ENCODE measurements at places on chromosomes 4 and X.
A peak's percentile ranks its signal among the peaks of the same experiment; 100 is the strongest.

GRCh38 chrX:43540318-43540717 lies 115.8 kb upstream of the MAOA start:
- no peak for DNase-seq

DNA sequence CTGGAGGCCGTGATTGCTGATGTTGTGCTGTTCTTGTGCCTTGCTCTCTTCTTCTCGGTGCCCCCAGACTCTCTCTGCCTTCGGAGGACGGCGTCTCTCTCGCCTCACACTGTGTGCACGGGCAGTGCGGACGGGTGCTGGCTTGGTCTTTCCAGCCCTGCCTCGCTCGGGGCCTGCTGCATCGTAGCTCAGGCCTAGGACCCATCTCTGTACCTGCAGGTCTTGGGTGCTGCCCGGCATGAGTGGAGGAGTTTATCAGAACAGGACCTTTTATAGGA lies 18.2 kb downstream of the RGS12 start:
- no peak for DNase-seq

DNA sequence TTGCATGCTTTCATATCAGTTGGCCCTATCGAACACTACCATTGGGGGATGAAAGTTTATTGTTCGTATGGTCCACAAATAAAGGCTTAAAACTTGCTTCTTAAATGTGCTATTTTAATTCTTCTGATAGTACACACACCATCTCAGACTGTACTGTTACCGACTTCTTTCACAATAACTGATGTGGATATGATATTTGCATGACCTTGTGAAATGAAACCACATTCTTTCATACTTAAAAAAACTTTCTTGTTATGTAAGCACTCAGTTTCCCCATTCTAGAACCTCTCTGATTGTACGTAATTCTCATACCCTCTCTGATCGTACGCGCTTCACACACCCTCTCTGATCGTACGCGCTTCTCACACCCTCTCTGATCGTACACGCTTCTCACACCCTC lies 12.0 kb upstream of the WDR19 start:
- DNase-seq, result no peak

DNA sequence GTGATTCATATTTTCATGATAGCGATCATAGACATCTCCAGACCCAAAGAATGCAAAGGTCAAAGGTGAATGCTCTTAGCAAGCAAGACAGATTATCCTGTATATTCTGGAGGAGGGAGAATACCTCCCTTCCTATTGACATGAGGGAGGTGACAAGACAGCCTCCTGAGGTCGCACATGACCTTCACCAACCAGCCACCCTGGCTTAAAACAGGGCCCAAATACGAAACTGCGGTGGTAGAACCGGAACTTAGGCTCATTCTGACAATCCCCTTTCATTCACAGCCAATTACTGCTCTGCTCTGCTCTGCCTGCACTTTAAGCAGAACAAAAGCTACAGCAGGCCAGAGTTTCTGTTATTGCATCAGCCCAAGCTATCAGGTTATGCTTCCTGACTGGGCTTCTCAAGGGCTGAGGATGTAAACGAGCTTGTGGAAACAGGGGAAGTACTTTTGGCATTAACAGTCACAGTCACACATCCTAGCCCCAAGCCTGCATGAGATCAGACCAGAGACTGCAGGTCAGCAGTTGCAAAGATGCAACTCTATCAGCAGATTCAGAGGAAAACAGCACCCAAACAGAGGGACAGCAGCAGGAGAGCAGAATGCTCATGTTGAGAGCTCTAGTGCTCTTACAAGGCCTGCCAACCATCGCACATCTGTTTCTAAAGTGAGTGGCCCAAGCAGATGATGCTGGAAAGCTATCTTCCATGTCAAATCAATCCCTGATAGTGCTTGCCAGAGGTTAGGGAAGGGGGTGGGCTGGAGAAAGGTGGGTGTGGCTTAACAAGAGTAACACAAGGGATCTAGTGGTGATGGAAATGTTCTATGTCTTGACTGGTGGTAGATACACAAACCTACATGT lies 51.3 kb upstream of the MAP3K15 start:
- peak; percentile 72 for DNase-seq

GRCh38 chr4:53541577-53542206 lies 49.6 kb downstream of the LNX1 start:
- peak; percentile 88 for DNase-seq

GRCh38 chrX:116204932-116205331 lies 34.4 kb downstream of the AGTR2 start:
- DNase-seq, result peak; percentile 41

DNA sequence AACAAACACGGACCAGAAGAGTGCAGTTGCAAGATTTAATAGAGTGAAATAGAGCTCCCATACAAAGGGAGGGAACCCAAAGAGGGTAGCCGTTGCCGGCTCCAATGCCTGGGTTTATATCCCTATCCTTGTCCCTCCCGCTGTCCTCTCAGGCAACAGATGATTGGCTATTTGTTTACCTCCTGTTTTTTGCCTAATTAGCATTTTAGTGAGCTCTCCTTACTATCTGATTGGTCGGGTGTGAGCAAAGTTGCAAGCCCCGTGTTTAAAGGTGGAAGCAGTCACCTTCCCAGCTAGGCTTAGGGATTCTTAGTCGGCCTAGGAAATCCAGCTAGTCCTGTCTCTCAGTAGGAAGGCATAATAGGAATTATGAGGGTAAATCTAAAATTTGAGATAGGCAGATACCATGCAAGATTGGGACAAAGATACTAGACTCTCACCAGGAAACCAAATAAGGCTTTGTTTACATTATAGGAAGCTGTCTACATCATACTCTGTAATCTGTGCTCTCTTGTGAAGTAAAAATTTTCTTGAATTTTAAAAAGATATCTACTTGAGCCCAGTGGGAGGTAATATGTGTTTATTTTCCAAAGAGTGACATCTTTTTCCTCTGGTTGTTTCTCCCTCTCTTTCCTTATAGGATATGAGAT lies 65.9 kb downstream of the ATP10D start:
- no peak for DNase-seq

GRCh38 chr4:86717651-86718050 lies 123.5 kb downstream of the PTPN13 start:
- no peak for DNase-seq

GRCh38 chr4:8101213-8102075 lies 57.2 kb downstream of the ABLIM2 start:
- peak; percentile 72 for DNase-seq

GRCh38 chrX:9241427-9241826 lies 207.5 kb upstream of the FAM9B start:
- no peak for DNase-seq

GRCh38 chr4:573122-573892 lies 2.8 kb downstream of the TMEM271 start:
- no peak for DNase-seq

DNA sequence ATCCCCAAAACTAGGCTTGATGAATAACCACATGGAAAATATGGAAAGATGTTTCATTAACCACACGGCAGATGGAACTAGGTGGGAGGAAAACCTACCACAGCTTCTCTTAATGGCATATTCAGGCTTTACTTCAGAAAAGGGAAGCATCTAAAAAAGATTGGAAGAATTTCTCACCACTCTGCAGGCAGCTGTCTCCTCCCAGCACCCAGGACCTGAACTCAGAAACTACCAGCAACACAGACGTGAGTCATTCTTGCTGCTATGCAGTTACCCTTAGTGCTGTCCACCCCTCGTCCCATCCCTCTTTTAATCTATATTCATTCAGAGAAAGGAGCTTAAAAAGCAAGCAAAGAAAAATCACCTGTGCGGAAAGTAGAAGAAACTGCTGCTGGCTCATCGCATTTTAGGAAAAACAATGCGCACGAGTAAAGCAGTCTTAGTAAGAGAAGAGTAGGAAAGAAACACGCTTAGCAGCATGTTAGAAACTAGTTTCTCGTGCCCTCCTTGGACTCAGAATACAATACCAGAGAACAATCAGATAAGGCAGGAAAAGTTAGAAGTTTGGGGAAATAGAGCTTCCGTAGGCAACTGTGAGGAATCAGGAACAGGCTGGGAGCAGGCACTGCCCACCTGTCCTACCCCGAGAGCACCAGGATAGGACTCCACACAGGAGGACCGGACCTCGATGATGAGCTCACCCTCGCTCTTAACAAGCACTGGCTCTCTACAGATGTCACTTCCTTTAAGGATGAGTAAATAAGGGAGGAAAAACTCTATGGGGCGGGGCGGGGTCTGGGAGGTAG lies 48.1 kb upstream of the ENPP6 start:
- peak; percentile 38 for DNase-seq

GRCh38 chr4:11250510-11250909 lies 178.2 kb downstream of the HS3ST1 start:
- DNase-seq, result no peak

GRCh38 chr4:129358571-129358970 lies 262.6 kb downstream of the C4orf33 start:
- peak; percentile 59 for DNase-seq

DNA sequence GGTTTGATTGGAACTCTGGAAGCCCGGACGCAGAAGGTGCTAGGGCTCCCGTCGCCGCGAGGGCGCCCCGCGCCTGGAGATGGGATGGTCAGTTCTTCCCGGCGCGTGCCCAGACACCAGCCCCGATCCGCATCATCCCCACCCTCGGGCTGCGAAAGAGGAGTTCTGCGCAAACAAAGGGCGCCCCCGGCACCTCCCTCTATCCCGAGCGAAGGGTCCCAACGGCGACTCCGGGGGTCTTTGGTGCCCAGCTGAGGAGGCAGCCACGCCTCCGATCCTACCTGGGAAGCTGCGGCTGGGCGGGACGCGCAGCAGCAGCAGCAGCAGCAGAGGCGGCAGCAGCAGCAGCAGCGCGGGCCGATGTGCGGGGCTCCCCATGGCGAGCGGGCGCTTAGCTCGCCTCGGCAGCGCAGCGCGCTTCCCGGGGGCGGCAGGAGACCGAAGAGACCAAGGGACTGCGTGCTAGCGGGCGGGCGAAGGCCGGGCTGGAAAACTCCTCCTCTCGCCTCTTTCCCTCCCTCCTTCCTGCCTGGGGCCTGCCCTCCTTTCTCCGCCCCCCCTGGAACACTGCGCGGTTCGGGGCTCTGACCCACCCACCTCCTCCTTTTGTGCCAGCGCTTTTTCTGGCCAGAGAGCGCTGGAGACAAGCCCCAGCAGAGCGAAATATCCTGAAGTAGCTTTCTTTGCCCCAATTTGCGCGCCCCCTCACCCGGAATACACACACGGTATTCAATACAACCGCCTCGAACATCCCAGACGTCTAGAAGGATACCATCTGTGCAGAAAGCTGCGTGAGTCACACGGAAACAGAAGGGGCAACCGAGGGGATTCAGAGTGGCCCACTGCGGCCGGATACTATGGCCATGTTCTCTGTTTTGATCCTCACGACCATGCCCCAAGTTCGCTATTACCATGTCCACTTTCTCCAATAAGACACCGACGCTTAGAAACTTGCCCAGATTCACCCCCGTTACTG lies at the start of gene SRPX:
Gene SRPX (minus strand): TSS at position 457 of the 976 bp plus-strand sequence. CDS start 79 bp downstream, at position 378.
- peak; percentile 77 for DNase-seq

- DNase-seq, result no peak
Measured at GRCh38 chr4:104413487-104413886, 81.2 kb downstream of the CXXC4 start.

DNA sequence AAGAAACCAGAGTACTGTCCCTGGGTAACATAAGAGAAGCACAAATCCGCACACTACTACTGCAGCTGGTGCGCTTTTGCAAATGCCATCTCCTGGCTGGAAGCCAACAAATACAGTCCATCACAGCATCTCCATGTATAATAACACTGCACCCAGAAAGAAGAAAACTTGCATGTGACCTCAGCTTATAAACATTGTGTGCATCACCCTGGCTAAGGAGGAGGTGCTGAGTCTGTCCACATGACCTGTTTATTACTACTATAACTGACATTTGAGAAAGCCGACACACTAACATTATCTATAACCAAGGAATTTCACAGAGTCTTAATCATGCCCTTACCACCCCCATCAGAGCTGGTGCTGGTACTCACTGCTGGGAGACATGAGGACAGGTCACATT lies 516.8 kb downstream of the CFAP47 start:
- no peak for DNase-seq

DNA sequence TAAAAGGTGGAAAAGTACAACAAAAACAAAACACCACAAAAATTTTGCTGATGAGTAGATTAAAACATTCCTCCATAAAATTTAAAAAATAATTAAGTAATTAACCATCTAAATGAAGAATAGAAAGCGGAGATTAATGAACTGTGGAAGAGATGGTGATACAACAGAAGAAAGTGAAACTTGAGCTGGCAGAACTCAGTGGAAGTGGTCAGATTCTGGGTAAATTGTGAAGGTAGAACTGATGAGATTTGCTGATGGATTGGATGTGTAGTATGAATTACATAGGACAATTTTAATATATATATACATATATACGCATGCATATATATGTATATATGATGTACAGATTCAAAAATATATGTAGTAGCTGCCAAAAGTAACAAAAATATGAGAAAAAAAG lies 73.9 kb downstream of the AMOT start:
- DNase-seq, result no peak

DNA sequence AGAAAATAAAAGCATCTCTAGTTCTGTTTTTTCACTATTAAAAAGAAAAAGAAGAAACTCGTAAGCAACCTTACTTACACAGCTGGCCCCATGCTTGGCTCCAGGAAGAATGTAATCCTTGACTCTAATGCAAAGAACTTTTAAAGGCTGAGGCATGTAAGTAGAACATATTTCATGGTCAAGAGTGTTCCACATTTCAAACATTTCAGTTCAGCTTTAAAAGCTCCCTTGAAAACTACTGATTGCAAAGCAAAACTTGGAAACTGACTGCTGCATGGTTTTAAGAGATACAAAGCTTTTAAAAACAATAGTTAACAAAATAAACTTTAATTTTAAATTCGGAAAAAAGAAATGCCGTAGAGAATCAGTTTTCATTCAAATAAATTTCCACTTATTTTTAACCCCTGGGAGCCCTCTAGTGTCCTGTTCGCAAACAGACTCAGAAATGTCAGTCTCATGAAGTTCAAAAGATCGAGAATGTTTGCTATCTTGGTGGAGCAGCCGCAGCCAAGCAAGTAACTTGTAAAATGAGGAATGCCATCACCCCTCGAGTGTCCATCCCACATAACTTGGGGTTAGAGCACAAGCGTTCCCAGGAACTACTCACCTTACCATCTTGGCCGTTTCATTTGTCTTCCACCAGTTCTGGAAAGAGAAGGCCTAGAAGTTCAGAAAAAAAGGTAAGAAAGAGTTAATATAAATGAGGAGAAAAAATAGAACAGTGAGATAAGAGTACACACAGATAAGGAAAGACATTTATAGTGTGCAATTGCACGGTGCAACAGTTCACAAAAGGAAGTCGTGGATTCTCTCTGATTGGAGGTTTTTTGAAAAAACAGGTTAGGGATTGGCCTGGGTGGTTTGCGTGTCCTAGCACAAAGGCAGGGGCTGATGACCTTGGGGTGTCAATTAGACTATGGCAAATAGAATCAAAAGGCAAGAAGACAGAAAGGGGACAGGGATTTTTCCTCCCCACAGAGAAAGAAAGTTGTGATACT lies at the start of gene GASK1B:
Gene GASK1B (minus strand): TSS at position 765 of the 998 bp plus-strand sequence. CDS start 1,650 bp downstream, outside the sequence.
- peak; percentile 83 for DNase-seq

DNA sequence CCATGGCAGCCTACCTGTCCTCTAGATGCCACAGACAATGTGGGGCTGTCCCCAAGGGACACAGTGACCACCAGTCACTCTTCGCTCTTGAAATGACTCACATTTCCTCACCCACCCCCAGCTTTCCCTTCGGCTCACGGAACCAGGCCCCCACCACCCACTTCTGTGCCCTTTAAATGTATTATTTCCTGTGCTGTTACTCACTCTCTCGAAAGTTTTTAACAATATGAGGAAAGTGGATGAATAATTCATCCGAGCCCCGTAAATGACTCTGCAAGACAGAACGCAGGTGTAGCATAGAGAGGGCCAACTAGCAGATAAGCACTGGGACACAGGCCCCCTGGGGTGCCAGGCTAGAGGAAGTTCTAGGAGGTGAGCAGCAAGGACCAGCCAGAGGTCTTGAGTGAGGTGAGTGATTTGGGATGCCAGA lies 179.5 kb upstream of the TBL1X start:
- no peak for DNase-seq

- no peak for DNase-seq
Measured at GRCh38 chrX:11188664-11189063, 77.5 kb downstream of the HCCS start.

Measured in fibroblast of pulmonary artery (primary cell).